ENCODE measurements at places on chromosomes 12 and 14. TPM values are rescaled to one million over a fixed set of nuclear protein-coding genes. Genes with fewer than 3 reads are reported as not detected.

Gene SLC4A8
- 4.4 TPM for total RNA-seq

Gene AVPR1A
- not detected for total RNA-seq

- no peak for DNase-seq
These were observed 26.6 kb downstream of the MBIP start for GRCh38 chr14:36293824-36294223.

DNA sequence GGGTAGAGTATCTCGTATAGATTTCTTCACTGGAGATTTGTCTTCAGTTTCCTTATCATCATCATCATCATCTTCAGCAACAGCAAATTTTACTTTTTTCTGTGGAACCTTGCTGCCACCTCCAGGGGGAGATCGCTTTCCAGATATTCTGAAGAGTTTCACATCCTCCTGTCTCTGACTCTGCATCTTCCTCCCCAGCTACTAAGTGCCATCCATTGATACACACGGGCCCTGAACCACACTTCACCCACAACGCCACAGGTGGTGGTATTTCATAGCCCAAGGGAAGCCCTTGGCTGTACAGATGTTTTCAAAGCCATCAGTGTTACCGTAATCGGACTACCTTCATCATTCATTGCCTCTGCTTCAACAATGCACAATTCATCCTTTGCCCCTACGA, 82.2 kb downstream of the PPP2R5C start:
- peak; percentile 68 for DNase-seq

DNA sequence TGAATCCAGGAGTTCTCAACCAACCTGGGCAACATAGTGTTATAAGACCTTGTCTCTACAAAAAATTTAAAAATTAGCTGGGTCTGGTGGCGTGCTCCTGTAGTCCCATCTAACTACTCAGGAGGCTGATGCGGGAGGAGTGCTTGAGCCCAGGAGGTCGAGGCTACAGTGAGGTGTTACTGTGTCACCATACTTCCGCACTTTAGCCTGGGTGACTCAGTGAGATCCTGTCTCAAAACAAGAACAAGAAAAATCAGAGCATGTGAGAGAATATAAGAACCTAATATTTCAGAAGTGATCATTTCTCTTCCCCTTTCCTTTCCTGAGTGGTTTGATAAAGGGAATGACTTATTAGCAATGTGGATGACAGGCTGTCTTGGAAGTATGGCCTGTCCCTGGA, 9.5 kb downstream of the TRAF3 start:
- DNase-seq: no peak

DNA sequence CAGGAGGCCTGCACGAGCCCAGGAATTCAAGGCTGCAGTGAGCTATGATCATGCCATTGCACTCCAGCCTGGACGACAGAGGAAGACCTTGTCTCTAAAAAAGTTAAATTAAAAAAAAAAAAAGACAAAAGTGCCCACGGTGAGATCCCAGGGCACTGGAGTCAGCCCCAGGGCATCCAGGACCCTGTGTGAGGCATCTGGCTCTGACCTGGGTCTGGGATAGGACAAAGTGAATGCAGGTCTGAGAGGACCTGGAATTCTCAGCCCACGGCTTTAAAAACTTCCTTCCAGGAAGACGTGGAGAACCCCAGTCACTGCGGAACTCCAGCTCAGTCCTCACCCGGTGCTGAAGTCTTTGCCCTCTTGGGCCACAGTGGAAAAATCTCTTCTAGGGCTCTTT, 33.1 kb downstream of the PHETA1 start:
- no peak for DNase-seq

- DNase-seq: no peak
These were observed 214.7 kb downstream of the PHLDA1 start for GRCh38 chr12:75816897-75817296.

DNA sequence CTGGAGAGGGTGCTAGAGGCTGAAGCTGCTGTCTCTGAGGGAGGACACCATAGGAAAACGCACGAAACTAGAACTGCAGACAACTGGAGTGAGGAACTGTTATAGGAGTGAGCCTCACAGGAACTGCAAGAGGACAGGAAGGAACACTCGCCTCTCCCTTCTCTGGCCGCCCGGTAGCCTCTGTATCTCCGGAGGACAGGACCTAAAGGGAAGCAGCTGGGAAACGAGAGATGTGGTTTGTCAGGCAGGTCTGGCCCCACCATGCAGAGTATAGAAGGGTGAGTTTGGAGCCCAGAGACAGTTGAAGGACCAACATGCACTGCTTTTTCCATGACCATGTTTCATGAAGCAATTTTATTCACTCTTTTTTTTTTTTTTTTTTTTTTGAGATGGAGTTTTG, 127.3 kb downstream of the EFCAB11 start:
- DNase-seq: no peak

DNA sequence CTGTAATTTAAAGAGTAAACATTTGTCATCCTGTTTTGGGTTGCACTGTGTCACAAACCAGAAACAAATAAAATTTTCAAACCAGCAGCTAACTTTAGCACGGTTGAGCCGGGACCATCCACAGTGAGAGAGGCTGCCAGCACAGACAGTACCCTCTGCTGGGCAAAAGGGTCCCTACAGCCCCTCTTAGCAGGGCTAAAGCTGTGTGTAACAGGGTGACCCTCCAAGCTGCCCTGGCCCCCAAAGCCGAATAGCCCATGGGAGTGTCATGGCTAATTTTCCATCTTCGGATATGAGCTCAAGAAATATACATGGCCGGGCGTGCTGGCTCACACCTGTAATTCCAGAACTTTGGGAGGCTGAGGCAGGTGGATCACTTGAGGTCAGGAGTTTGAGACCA, 157.1 kb upstream of the GRIN2B start:
- DNase-seq: no peak

GRCh38 chr12:129409281-129409680, 494.5 kb downstream of the TMEM132D start:
- no peak for DNase-seq

GRCh38 chr14:61587081-61587713, 108.1 kb upstream of the HIF1A start:
- DNase-seq: no peak

Gene PLCZ1
- total RNA-seq: not detected

Gene ITFG2
- total RNA-seq: 43.5 TPM

- no peak for DNase-seq
These were observed 104.2 kb downstream of the ST8SIA1 start for GRCh38 chr12:22230280-22230794.

- DNase-seq: peak; percentile 38
These were observed 1.1 kb upstream of the HEBP1 start for GRCh38 chr12:13000925-13001774.

DNA sequence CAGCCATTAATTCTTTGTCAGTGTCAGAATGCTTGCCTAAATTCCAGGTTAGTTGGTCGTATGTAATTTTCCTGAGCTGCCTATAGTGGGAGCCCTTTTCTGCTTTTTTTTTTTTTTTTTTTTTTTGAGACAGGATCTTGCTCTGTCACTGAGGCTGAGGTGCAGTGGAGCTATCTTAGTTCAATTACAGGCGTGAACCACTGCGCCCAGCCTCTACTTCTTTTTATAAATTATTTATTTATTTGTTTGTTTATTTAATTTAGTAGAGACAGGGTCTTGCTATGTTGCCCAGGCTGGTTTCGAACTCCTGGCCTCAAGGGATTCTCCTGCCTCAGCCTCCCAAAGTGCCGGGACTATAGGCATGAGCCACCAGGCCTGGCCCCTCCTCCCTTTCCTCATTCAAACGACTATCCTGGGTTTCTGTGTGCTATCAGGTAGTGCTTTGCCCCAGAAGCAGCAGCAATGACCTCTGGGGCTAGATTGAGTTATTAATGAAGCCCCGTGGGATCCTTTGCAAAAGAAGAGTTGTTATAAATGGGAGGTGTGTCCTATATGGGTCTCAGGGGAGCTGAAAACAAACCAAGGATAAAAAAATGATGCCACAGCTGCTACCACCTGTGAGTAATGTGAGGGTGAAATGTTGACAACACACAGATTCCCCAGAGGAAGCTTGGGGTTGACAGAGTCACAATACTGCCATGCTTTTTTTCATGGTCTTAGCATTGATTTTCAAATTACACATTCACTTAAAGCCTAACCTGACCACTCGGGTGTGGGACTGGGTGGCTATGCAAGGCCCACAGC, 34.6 kb upstream of the NFKBIA start:
- DNase-seq: no peak

Gene TAS2R9
- total RNA-seq: not detected

GRCh38 chr12:69150796-69151127, 88.6 kb upstream of the CPSF6 start:
- DNase-seq: no peak

DNA sequence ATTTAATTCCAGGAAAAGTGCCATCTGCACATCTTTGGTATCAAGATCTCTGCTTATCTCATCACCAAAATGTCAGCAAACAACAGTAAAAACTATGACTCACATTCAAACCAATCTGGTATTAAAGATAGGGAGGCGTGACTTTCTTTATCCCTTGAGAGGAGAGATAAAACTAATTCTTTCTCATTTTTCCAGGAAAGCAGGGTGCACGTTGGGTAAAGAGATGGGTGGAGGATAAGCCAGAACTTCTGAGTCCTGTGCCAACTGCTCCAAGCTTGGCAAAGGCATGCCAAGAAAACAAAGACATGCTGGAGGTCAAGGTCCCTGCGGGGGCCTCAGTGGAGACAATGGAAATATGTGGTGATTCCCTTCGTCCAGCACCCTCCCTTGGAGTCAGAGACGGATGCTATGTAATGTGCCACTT, 225.8 kb upstream of the PLXNC1 start:
- DNase-seq: no peak

DNA sequence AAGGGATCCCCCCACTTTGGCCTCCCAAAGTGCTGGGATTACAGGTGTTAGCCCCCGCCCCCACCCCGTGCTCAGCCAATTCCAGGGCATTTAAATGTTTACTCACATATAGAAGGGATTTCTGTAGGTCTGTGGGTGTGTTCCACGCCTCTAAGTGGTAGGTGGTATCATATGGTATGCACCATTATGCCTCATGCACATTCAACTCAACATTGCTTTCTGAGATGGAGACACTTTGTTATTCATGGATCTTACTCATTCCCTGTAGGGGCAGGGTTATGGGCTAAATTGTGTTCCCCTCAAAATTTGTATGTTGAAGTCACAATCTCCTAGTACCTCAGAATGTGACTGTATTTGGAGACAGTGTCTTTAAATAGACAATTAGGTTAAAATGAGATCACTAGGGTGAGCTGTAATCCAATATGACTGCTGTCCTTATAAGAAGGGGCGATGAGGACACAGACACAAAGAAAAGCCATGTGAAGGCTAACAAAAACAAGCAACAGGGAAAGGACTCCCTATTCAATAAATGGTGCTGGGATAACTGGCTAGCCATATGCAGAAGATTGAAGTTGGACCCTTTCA, 200.6 kb downstream of the EFCAB11 start:
- no peak for DNase-seq

DNA sequence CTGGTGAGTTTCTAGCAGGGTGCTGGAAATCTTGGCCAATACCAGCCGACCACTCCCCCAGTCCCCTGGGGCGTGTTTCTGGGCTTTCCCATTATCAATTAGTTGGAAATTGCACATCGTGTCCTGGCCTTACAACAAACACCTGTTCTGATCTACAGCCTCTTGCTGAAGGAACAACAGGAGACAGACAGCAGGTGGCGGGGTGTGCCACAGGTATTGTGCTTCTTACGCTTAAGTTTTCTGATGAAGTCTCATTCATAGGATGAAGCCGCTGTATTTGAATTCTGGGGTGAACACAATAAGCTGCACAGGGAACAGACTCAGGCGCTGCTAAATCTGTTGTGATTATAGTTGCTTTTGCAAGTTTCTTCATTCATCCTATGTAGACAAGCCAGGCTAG, 703 bp downstream of the HIGD1C start:
- DNase-seq: no peak

- no peak for DNase-seq
These were observed 21.7 kb downstream of the SNRNP35 start for GRCh38 chr12:123479442-123480180.

- no peak for DNase-seq
These were observed 132.8 kb upstream of the FSCB start for GRCh38 chr14:44639781-44640385.

DNA sequence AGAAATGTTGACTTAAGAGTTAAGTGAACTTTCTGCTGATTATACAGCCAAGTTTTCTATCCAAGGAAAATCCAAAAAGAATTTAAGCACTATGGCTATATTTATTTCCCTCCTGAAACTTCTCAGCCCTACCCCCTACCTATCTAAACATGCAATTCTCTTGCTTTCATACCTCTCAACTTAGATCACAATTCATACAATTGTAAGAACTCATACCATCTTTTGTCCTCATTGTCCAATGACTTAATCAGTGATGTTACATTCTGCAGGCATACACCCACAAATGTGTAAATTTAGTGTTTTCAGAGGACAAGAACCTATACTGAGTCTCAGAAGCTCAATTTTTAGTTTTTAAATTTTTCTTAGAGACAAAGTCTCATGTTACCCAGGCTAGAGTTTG, 62.1 kb downstream of the ZFC3H1 start:
- no peak for DNase-seq

Gene ANO4
- total RNA-seq: not detected

- DNase-seq: peak; percentile 46
These were observed at the start of gene ASB2 for GRCh38 chr14:93976477-93977057. TSS of gene ASB2 (minus strand) at chr14:93976570. CDS start at chr14:93964539, 12,031 bp downstream.

DNA sequence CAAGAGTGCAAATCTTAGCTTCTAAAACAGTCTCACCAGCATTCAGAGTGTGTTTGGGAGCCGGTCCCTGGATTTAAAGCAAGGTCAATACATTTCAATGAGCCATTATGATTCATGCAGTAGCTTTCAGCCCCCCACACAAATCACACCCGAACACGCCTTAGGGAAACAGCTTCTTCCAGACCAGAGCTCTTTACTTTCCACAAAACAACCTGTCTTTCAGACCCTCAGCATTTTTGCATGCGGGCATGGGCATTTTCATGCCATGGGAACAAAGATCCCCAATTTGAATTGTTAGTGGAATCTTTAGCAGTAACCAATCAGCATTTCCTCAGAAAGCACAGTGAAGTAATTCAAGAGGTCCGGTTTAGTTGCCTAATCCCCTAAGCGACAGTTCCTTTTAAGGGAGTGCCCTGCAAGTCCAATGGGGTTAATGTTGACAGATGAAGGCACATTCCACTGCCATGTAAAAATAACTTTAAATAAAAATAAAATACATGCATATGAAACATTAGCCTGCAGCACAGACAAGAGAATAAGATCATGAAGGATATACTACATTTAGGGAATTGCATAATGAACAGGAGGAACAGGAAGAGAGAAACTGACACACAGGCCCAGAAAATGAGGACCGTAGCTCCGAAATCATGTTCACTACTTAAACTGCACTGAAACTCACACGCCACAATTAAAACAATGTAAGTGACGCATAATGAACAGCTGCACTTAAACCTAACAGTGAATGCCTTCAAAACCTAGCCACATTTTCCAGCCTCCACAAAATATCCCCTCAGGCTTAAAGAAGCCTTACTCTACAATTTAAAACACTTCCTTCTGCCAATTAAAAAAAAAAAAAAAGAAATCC, 4.0 kb downstream of the VPS37B start:
- no peak for DNase-seq

DNA sequence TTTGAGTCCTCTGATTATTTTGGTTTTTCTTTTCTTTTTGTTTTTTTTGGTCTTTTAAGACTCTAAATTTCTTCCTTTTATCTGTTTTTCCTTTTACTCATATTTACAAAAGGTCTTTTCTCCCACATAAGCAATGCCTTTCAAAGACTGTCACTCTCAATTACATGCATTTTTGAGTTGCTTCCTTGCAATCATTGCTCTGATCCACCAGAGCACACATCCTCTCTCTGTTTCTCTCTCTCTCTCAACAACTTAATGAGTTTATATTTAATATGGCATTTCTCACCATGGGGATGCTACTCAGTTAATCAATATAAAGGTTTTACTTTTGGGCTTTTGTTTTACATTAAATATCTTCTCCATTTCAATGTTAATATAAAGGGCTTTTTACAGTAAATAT, 62.7 kb upstream of the OR10AD1 start:
- DNase-seq: no peak
